ENCODE measurements at places on chromosomes 12 and 14. TPM values are rescaled to one million over a fixed set of nuclear protein-coding genes. Genes with fewer than 3 reads are reported as not detected.

KRT72 gene
- total RNA-seq: 2.9 TPM

MAP1LC3B2 gene
- total RNA-seq: 1.0 TPM

SIX4 gene
- 26.0 TPM for total RNA-seq

TAS2R31 gene
- total RNA-seq: 4.3 TPM

SELPLG gene
- total RNA-seq: 0.31 TPM

PRH2 gene
- not detected for total RNA-seq

Data from type B pancreatic cell (in vitro differentiated cells).